HuH-7 (cell line): ENCODE measurements at places on chromosomes 5 and 9.
A peak's percentile ranks its signal among the peaks of the same experiment; 100 is the strongest.

GRCh38 chr5:148856009-148856367 is 29.6 kb downstream of the ADRB2 start:
- DNase-seq: no peak

GRCh38 chr9:107350443-107350842 is 67.4 kb downstream of the RAD23B start:
- no peak for DNase-seq

- no peak for DNase-seq
Observed at GRCh38 chr5:156128026-156128425, 198.9 kb upstream of the SGCD start.

DNA sequence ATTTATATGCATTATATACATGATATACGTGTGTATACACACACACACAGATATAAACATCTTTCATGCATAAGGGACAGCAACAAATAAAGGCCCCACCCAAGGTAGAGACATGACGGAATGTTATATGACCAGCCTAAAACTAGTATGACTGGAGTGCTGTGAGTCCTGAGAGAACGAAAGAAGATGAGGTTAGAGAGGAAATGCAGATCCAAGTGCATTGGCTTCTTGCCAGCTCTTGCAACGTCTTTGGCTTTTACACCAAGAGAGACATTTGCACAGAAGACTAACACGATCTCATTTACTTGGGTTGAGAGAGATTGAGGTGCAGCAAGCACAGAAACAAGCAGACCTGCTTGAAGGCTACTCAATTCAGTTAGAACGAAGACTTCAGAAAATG is 23.0 kb downstream of the CDH10 start:
- DNase-seq: no peak

DNA sequence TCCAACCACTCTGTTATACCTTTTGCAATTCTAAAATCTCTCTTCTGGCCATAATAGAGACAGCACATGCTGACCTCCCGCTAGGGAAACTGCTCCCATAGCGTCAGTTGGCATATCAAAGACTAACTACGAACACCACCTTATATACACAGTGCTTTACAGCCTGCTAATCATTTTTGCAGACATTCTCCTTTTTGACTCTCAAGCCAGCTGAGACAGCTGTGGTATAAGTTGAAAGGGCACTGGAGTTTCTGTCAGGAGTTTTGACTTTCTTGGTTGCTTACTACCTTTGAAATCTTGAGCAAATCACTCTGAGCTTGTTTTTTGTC is 160.2 kb upstream of the TBCA start:
- DNase-seq: no peak

DNA sequence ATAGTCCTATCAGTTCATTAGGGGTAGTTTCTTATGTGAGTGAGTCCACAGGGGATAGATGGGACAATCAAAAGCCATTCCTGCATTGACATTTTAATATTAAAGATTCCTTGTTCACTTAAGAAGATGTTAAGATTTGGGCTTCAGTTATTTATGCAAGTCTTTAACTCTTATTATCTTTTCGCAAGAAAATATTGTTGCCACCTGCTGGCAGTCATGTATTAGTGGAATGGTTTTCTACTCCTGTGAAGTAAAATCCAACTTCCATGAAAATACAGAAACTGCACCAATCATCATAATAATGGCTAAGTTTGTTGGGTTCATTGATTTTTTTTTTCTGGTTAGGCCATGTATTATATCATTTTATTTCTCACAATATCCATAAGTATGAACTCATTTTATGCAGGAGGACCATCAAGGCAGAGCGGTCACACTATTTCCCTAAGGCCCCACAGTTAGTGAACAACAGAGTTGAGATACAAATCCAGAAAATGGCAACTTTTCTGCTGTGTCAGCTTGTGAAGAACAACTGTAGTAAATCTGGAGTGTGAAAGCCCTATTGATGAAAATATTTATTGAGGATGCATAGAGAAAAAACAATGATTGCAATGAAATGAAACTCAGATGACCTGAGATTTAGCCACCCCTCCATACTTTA is 88.5 kb upstream of the TXNDC8 start:
- DNase-seq: peak; percentile 10

DNA sequence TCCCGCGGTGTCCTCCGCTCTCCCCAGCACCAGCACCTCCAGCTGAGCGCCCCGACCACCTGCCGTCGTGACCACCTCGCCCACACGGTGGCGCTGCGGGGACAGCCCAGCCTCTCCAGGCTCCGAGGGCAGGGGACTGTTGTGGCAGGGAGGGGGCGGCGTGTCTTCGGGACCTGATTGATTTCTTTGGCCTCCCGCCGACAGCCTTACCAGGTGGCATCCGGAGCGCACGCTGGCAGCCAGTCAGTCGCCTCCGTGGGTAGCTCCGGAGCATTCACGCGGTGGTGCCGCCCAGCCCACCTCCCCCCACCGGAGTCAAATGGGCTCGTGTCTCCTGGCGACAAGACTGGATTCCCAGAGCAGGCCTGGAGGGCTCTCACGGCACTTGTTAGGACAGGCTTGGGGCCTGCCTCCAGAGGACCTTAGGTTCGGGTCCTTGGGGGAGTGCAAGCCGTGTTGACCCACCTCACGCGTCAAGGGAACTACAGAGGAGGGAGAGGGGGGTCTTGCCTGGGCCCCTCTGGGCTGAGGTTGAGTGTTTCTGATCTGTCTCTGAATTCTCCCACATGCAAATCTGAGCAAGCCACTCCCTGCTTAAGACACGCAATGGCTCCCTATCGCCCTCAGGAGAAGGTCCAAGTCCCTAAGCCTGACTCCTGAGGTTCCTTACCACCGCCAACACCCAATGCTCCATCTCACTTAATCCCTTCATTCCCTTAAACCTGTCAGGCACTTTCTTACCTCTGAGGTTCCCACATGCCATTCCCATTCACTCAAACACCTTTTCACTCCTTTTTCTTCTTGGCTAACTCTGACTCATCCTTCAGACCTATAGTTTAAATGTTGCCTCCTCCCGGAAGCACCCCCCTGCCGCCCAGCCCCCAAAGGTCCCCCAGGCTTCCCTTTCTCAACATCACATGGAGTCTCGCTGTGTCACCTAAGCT is 51.2 kb upstream of the GGTA1 start:
- DNase-seq: peak; percentile 91

DNA sequence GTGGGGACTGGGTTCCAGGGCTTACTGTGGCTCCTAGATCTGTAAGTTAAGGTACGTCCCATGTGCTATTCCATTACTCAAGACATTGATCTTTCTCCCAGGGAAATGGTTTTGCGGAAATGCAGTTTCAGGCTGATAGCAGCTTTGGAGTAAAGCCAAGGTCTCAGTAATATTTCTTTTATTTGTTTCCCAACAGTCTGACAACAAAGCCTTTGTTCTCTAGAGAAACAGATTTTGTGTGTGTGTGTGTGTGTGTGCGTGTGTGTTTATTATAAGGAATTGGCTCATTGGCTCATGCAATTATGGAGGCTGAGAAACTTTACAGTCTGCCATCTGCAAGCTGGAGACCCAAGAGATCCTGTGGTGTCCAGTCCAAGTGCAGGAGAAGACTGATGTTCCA is 12.1 kb upstream of the POC5 start:
- DNase-seq: no peak

DNA sequence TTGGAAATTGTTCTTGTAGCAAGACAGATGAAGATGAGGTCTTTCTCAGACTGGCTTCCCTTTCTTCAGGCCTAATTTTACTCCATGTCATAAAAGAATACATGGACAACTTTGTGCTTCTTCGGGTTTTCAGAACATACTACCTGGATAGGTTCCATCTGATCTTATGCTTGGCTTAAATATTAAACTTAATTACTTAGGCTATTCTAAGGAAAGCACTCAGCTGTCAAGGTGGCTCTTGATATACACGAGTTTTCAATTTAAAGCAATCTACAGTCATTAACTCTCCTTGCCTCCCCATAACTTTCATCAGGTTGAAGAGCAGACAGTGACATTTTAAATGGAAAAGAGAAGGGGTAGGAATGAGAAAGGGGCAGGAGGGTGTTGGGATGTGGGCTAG is 9.5 kb upstream of the PPP3R2 start:
- DNase-seq: no peak

GRCh38 chr5:112070022-112070421 is 313.0 kb upstream of the NREP start:
- DNase-seq: no peak

GRCh38 chr9:130755377-130756007 is 61.9 kb downstream of the EXOSC2 start:
- DNase-seq: no peak

DNA sequence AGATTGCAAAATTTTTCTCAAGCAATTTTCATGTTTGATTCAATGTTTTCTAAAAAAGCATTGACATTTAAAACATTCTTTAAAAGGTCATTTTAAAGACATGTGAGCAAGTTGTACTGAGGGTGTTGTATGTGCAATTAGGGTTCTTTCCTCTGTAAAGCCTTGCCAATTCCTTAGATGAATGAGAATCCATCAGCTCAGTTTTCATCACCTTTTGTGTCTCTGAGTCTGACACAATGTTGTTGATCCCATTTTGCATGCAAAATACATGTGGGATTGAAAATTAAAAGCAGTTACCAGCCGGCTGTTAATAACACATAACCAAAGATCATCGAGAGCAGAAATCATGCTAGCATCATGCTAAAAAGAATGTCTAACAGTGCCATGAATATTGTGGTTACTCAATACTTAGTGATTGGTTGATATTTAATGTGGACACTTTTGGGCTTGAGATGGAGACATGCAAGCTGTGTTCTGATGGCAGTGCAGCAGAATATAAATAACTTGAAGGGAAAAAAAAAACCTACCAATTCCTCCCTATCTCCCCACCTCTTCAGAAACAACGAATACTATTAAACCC is 57.7 kb downstream of the FGF10 start:
- DNase-seq: no peak

- no peak for DNase-seq
Observed at GRCh38 chr5:169701910-169702451, 64.9 kb downstream of the DOCK2 start.

DNA sequence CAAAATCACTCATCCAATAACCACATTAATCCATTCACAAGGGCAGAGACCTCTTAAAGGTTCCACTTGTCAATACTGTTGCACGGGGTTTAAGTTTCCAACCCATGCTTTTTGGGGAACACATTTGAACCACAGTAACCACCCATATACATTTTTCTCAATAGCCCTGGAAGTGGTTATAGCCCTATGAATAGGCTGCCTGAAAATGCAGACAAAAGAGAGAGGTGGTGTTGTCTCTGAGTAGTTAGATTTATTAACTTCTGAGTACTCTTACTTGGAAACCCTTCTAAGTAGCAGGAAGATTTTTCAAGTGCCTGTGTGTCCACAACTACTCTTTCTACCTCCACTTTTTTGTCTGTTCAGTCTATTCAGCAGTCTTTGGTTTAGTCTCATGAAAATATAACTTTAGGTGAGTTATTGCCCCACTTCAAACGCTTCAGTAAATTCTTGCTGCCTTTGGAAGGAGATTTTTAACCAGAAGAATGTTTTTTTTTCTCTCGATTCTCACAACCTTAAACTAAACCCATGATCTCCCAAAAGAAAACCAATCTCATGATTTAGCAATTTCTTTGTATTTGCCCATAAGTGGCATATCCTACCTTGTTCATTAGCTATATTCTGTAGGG is 42.6 kb downstream of the ARHGEF28 start:
- no peak for DNase-seq

- no peak for DNase-seq
Observed at GRCh38 chr9:2066312-2067273, 51.4 kb downstream of the SMARCA2 start.
